Fibroblast of skin of abdomen (primary cell): ENCODE measurements at places on chromosomes 2 and 18.

GRCh38 chr2:156340377-156340776 lies 7.9 kb upstream of the NR4A2 start:
- no peak for DNase-seq

DNA sequence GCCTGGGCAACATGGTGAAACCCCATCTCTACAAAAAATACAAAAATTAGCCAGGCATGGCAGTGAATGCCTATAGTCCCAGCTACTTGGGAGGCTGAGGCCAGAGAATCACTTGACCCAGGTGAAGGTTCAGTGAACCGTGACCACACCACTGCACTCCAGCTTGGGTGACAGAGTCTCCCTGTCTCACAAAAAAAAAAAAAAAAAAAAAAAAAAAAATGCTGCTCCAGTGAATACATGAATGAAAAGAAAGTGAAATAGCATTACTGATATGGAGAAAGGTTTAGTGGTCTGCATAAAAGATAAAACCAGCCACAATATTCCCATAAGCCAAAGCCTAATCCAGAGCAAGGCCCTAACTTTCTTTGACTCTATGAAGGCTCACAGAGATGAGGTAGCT lies 44.5 kb downstream of the METTL8 start:
- DNase-seq = no peak

DNA sequence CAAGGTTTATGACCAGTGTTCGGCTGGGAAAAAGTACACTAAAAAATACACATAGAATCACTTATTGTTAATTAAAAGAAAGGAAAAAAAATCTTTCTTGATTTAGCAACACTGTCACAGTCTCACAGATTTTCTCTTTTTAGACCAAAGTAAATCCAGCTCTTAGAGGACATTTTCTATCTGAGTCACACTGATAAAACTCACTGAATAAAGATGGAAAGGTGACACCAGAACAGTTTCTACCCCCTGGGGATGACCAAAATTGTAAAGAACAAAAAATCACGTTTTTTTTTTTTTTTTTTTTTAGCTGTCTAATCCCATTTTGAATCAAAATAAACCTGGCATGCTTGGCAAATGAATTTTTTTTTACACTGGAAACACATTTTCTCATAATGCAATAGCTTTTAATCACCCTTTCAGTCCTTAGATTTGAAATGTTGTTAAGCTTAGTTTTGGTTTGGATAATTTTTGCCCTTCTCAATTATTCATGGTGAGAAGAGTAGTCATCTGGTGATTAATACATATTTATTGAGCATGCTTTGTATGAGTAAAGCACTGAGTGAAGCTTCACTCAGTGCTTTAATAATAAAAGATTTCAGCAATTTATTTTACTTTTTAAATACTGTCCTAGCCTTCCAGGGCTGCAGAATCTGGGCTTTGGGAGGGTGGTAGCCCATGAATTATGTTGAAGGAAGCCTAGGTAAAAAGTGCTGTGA lies 886.3 kb downstream of the SLC4A3 start:
- no peak for DNase-seq

GRCh38 chr2:164606557-164606956 lies 14.7 kb downstream of the GRB14 start:
- DNase-seq = peak; percentile 23

- DNase-seq = no peak
Measured at GRCh38 chr2:159176555-159176954, 109.9 kb downstream of the WDSUB1 start.

DNA sequence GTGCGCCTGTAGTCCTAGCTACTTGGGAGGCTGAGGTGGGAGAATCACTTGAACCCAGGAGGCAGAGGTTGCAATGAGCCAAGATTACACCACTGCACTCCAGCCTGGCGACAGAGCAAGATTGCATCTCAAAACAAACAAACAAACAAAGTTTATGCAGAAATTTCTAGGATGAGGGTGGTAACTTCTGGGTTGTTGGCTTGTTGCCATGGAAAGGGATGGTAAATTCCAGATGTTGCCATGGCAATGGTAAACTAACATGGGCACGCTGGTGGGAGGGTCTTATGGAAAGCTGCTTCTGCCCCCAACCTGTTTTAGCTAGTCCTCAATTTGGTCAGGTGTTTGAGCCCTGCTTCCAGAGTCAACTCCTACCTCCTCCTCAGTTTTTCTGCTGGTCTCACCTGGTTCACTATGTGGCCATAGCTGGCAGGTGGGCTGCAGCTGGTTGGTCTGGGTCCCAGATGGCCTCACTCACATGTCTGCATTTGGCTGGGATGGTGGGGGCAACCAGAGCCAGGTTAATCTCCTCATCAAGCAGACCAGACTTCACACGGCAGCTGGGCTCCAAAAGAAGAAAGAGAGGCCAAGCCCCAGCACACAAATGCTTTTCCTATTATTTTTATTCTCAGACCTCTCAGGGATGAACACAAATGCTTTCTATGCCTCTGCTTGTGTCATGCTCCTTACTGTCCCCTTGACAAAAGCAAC lies 26.6 kb upstream of the TEX44 start:
- DNase-seq = no peak

DNA sequence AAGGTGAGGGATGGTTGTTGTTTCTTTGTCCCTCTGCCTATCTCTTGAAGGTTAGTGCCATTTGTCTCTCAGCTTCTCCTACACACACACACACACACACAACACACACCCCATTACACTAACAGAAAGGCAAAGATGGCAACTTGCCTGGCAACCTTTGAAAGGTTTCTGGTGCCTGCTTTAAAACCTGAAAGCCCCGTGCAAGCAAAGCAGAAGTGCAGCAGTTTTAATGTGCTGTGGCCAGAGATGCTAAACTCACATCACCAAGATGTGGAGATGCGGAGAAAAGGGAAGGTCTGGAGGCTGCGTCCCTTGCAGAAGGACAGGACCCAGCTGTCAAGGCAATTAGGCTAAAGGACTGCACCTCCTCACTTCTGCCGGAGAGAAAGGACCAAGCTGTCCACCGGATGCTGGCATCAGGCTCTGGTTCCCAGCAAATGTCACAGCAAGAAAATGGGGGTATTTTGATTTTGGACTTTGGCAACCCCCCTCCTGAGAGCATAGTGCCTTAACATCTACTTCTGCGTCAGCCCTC lies 196.4 kb downstream of the ARL4C start:
- DNase-seq = no peak

DNA sequence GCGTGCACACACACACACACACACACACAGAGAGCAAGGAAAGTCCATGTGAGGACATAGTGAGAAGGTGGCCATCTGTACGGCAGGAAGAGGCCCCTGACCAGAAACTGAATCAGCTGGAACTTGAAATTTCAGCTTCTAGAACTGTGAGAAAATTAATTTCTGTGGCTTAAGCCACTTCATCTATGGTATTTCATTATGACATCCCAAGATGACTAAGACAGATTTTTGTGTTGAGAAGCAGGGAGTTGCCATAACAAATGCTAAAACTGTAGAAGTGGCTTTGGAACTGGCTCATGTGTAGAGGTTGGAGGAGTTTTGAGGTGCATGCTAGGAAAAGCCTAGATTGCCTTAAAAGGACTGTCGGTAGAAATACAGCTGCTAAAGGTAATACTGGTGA lies 63.4 kb upstream of the ZBTB7C start:
- DNase-seq = peak; percentile 50

- peak; percentile 81 for DNase-seq
Measured at GRCh38 chr18:5295231-5295920, at the start of gene ZBTB14. Gene ZBTB14, minus strand, starts transcription at chr18:5295726. Its CDS starts 2,480 bp downstream, at chr18:5293246.

DNA sequence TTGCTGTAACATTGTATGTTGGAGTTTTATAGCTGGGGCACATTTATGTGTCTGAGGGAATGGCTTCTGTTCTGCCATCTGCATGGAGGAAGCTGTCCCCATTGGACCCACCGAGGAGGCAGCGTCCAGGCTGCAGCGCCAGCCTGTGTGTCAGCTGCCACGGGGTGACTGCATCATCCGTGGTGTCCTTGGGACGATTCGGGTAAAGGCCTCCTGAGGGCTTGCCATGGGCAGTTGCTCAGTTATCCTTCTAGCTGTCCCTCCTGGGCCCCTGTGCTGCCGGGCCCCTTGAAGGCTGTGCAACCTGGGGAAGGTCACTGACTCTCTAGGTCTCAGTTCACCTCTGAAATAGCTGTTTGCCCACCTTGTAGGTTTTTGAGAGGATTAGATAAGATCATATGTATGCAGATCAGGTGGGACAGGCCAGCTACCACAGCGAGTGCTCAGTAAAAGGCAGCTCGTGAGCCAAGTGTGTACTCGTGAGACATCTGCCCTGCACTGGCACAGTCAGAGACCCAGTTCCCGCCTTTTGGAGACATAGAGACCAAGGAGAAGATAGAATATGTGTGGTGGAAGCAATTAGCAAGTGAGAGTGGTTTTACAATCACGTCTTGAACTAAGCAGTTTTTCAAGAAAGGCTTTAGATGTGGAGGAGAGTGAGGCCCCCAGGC lies 10.6 kb downstream of the LDLRAD4 start:
- no peak for DNase-seq

DNA sequence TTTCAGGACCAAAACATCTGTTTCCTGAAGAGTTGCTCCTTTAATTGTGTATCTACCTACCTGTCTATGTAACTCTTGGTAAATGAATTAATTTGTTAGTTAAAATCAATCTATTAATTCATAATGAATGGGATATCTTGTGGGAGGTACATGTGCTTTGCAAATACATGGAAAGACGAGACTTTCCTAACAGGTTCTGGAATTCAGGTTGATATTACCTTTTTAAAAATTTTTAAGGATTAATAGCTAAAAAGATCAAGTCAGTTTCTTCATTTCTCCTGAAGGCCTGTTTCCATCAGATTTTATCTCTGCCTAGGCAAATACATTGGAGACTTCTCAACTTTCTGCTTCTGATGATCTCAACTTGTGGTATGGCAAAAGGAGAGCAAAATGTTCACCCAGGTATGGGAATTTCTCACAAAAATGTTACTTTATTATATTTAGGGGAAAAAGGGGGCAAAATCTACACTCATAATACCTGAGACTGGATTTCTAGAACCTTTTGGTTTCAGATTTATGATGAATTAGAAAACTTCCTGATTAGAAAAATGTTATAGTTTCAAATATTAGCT lies 7.4 kb downstream of the TFPI start:
- no peak for DNase-seq
